ENCODE measurements at places on chromosomes 12 and 14. TPM values are rescaled to one million over a fixed set of nuclear protein-coding genes. Genes with fewer than 3 reads are reported as not detected.

IL22 gene
- total RNA-seq: not detected

ATP5MC2 gene
- 394 TPM for total RNA-seq

DNA sequence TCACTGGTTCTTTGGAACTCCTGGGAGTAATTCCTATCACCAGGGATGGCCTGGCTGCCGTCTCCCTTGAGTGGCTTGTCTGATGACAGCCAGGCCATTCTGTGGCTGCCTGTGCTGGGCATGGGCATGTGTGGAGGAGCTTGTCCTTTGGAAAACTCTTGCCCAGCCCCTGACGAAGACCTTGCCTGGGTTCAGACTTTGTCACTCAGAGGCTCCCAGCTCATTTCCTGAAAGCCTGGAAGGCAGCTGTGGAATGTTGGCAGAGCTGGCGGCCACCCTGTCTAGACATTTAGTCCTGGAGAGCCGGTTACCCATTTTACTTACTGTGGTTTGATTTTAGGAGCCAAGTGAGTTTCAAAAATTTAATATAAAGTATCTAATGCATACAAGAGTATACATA lies 34.0 kb downstream of the TUNAR start:
- no peak overlapping the region for H3K27ac ChIP-seq
- no peaks in the 10 kb centered on the region for H3K36me3 ChIP-seq
- H3K4me3 ChIP-seq: no peak overlapping the region
- DNase-seq: no peak

GRCh38 chr12:2378835-2379330 lies 326.1 kb downstream of the CACNA1C start:
- H3K4me3 ChIP-seq: no peak overlapping the region
- no peak for DNase-seq
- H3K27ac ChIP-seq: no peak overlapping the region
- H3K36me3 ChIP-seq: no peaks in the 10 kb centered on the region

DNA sequence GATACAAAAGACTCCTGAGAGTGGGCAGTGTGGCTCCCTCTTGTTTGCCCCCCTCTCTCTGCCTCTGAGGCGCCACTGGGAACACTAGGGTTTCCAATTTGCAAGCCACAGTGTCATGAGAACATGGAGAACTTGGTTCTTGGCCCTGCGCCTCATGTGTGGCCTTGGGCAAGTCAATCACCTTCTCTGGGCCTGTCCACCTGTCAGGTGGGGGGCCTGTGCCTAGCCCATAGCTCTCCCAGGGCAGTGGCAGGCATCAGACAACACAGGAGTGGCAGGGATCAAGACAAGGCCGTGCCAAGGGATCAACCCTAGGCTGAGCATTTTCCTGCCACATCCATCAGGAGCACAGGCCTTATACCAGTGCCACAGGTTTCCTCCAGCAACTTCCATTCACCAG lies 185.3 kb downstream of the CALM1 start:
- H3K36me3 ChIP-seq: no peaks in the 10 kb centered on the region
- no peak overlapping the region for H3K4me3 ChIP-seq
- no peaks in the 10 kb centered on the region for H3K4me1 ChIP-seq
- no peak overlapping the region for H3K27ac ChIP-seq
- DNase-seq: no peak
- no peaks in the 10 kb centered on the region for H3K27me3 ChIP-seq

DNA sequence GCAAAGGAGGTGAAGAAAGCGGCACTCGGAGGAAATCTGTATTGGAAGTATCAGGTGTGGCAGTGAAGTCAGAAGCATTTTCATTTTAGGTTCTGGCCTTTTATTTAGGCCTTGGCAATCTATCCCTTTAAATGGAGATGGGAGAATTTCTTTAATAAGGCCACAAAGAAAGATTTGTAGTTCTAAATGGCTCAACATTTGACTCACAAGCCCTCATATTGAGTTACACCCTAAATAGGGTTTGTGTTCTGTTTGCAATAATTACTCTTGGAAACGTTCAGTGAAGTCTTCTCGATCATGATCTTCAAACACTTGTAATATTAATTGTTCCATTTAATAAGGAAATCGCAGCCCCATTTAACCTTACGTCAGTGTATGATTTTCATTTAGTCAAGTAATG lies 25.3 kb upstream of the TMEM260 start:
- no peaks in the 10 kb centered on the region for H3K27me3 ChIP-seq
- H3K36me3 ChIP-seq: no peaks in the 10 kb centered on the region
- H3K27ac ChIP-seq: no peak overlapping the region
- H3K4me1 ChIP-seq: no peaks in the 10 kb centered on the region
- no peak for DNase-seq

- no peak for DNase-seq
- no peaks in the 10 kb centered on the region for H3K27me3 ChIP-seq
- no peak overlapping the region for H3K4me3 ChIP-seq
- no peaks in the 10 kb centered on the region for H3K4me1 ChIP-seq
These were observed 70.8 kb downstream of the BTG1 start for GRCh38 chr12:92074889-92075288.

DNA sequence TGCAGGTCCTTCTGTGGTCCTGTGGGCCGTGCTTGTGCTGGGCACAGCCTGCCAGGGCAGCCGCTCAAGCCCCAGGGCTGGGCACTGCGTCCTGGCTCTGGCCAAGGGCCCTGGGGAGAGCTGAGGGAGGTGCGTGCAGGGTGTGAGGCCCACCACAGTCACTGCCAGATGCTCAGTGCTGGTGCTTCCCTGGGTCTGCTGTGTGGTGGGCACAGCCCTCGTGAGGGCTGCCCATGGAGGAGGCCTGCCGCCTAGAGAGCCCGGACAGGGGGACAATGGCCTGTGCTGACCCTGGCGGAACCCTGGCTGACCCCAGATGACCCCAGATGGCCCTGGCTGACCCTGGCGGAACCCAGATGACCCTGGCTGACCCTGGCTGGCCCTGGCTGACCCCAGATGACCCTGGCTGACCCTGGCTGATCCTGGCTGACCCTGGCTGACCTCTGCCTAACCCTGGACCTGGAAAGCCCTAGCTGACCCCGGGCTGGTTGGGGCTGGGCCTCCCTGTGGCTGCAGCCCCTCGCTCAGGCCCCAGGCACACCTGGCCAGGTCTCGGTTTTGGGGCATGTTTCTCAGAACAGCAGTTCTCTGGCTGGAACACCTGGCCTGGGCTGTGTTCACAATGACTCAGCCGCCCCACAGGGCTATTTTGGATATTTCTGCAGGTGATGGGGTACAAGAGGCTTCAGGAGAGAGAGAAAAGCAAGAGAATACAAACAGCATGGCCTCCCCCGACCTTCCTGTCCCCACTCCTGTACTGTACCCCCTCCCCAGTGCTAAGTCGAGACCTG lies 55.4 kb downstream of the TMEM121 start:
- H3K4me3 ChIP-seq: no peak overlapping the region
- peak; percentile 24 for DNase-seq
- H3K27ac ChIP-seq: no peak overlapping the region
- H3K36me3 ChIP-seq: no peaks in the 10 kb centered on the region
- H3K4me1 ChIP-seq: no peaks in the 10 kb centered on the region
- no peaks in the 10 kb centered on the region for H3K27me3 ChIP-seq

PCED1B gene
- 1.6 TPM for total RNA-seq

ABHD4 gene
- total RNA-seq: 41.6 TPM

- H3K36me3 ChIP-seq: no peaks in the 10 kb centered on the region
- H3K27ac ChIP-seq: no peak overlapping the region
- no peaks in the 10 kb centered on the region for H3K4me1 ChIP-seq
- DNase-seq: no peak
These were observed 30.8 kb downstream of the RIMBP2 start for GRCh38 chr12:130685250-130685787.

CLEC9A gene
- total RNA-seq: not detected

DNA sequence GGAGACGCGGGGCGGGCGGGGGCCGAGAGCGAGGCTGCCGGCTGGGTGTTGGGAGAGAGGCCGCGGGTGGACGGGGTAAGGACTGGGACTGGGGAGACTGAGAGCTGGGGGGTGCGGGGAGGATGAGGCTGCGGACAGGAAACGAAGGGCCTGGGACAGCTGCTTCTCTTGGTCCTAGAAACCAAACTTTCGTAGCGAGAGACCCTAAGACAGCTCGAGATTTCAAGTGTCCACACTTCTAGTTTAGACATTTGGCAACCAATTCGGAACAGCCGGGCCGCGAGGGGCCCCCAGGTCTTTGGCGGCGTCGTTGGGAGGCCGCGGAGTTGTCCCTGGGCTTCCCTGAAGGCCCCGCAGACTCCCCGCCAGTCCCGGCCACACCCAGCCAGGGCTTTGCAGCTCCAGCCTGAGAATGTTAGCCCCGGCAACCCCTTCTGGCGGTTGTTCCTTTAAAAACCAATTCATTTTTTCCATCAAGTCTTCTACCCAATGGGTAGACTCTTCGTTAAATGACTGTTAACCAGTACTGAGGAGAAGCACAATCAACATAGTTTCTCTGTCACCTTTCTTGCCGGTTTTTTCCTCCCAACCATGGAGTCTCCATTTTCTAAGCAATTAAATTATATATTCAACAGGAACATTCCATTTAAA lies 11.5 kb downstream of the NKX2-1 start:
- H3K4me1 ChIP-seq: no peaks in the 10 kb centered on the region
- H3K36me3 ChIP-seq: no peaks in the 10 kb centered on the region
- no peak for DNase-seq
